Umbilical cord (tissue), 2 donors: ENCODE measurements at places on chromosomes 2 and 18. TPM values are rescaled to one million over a fixed set of nuclear protein-coding genes. Genes with fewer than 3 reads are reported as not detected.

C2orf80 gene
- total RNA-seq: not detected

DNA sequence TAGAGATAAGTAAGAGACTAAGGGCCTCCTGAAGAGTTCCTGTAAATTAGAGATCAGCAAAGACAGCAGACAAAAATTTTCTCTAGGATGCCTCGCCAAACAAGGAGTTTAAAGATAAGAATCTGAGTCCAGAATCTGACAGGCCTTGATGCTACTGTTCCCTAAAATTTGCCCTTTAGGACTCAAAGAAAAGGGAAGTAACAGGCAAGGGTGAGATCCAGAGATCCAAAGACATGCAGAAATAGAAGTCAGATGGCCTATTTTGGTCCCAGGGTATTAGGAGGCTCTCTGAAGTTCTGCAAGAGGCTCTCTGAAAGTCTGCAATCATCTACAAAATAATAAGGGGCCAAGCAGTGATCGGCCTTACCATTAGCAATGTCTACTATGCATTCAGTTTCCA is 33.0 kb downstream of the GALNT5 start:
- DNase-seq: no peak

SERPINB11 gene
- 16.6 TPM for total RNA-seq

GRCh38 chr2:110858135-110858725 is 125.9 kb downstream of the ACOXL start:
- no peak for DNase-seq

CD8B2 gene
- 2.6 TPM for total RNA-seq

DNA sequence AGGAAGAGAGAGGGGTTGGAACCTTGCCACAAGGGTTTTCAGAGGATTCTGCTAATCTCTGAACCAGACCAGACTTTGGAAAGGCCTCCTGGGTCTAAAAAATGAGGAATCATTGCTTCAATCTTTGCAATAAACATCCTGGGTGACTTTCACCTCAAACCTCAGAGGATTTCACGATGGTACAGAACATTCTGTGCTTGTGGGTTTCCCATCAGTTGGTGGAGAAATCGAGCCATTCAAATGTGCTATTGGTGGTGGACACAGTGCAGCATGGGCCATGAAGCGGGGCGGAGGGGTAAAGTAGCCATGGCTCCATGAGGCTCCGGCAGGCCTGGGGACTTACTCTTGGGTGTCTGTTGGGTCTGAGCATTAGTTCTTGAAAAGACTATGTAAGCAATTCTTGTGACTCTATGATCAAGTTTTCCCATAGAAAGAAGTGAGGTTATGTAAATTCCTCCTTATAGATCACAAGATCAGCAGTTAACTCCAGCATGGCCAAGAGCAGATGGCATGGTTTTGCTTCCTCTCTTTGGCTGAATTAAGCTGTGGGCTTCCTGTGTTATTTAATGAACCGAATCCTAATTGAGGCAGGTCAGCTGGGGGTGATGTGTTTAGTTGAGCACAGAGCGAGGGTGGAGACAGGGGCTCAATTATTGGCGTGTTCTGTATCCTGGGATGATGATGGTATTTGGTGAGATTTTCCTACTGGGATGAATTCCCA is 1.9 kb upstream of the IL1R2 start:
- peak; percentile 46 for DNase-seq

DNA sequence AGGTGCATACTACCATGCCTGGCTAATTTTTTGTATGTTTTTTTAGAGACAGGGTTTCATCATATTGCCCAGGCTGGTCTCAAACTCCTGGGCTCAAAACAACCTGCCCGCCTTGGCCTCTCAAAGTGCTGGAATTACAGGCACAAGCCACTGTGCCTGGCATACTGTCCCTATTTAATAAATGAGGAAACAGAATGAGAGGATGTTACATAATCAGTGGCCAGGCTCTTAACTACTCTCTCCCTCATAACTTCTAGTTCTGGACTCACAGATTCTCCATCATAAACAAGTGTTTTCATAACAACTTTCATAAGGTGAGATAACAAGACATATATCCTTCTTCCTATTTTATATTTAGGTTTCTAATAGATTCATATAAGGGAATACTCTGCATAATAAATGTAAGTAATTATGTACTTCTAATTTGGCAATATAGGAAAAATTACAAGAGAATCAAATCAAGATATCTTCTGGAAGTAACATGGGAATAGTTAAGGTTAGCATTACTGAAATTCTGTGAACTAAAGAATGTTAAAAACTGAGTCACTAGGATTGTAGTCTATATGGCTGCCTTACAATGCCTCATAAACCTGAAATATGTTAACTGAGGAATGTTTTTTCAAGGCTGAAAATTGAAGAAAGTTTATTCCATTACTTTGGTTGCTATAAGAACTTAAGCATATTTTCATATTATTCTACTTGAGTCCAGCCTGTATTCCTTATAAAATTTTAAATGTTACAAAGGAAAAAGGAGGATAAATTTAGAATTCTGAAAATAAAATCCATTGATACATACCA is 71.3 kb downstream of the SLC25A12 start:
- no peak for DNase-seq

GRCh38 chr18:21112140-21112473 is 494 bp upstream of the ROCK1 start:
- no peak for DNase-seq

DNA sequence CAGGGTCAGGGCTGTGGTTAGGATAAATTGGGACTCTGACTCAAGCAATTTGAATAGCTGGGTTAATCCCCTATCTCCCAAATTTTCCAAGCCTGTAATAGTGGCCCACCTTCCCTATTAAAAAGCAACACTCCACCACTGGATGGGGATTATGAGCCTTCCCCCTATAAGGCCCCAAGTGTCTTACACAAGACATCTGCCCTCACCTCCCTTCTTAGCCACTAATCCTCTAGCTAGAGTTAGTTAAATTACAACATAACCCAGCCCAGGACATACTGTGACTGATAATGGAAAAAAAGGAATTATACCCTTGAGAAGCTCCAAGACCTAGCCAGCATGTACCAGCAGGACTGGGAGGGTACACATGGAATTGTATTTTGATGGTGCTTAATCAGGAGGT is 190.4 kb downstream of the NRP2 start:
- DNase-seq: peak; percentile 5

ARHGAP28 gene
- total RNA-seq: 41.2 TPM

SKOR2 gene
- 0.48 TPM for total RNA-seq

- no peak for DNase-seq
Observed at GRCh38 chr18:74975001-74975400, 233.9 kb downstream of the PTGR3 start.

GRCh38 chr2:69200107-69200520 is 186.9 kb downstream of the GFPT1 start:
- peak; percentile 92 for DNase-seq

DNA sequence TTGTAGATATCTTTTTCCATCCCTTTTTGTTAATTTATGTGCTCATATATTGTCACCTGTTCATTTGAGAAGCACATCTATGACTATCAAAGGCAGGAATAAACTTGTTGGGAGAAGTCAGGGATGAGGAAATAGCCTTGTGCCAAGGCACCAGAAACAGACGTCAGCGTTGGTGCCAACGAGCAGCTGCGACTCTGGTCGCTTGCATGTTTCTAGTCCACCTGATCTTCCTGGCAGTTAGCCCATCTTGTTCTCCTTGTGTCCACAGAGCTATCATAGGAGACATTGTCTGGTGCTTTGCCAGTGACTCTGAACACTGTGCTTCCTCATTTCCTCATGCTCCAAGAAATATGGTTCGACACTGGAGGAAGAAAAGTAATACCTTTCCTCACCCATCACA is 374.4 kb downstream of the PTPRM start:
- no peak for DNase-seq

SCN9A gene
- 8.2 TPM for total RNA-seq

SALL3 gene
- 0.96 TPM for total RNA-seq

DNA sequence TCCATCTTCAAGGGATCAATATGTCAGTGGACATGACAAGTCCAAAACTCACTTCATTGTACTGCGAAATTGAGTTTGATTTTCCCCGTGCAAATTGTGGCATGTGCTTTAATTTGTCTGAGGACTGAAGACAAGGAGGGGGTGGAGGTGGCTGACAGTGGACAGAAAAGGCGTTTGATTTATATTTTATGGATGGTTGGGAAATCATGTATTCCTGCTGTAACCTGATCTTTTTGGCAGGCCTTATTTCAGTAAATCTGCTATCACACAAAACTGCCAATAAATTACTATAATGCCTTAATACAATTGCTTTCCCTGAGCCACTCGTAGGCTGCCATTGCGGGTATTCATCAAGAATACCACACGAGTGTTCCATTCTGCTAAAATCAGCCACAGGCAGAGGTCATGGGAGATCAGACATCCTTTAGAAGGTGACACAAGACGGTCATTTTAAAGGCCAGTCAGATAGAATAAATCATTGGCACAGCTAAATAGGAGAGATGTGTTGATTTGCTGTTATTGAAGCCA is 720.5 kb downstream of the MBD2 start:
- DNase-seq: no peak

CYRIA gene
- total RNA-seq: 7.2 TPM

MC5R gene
- 1.7 TPM for total RNA-seq

DNA sequence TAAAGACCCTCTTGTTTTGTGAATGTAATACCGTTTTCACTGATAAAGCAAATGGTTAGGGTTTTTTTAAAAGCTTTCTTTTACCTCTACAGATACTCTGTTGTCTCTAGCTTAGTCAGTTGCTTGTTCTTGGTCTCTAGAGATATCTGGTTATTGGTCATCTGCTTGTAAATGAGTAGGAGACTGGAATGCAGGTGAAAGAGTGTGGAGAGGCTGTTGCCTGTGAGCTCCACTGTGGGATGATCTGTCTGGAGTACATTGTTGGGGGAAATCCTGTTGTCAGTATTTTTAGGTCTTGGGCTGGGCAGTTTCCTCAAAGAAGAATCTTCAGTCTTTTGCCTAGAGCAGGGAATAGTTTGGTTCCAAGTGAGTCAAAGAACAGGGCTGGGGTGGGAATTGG is 67.7 kb downstream of the SMCHD1 start:
- DNase-seq: no peak

ARHGAP15 gene
- total RNA-seq: 54.2 TPM

GRCh38 chr2:189824694-189825396 is 40.6 kb downstream of the PMS1 start:
- no peak for DNase-seq

DNA sequence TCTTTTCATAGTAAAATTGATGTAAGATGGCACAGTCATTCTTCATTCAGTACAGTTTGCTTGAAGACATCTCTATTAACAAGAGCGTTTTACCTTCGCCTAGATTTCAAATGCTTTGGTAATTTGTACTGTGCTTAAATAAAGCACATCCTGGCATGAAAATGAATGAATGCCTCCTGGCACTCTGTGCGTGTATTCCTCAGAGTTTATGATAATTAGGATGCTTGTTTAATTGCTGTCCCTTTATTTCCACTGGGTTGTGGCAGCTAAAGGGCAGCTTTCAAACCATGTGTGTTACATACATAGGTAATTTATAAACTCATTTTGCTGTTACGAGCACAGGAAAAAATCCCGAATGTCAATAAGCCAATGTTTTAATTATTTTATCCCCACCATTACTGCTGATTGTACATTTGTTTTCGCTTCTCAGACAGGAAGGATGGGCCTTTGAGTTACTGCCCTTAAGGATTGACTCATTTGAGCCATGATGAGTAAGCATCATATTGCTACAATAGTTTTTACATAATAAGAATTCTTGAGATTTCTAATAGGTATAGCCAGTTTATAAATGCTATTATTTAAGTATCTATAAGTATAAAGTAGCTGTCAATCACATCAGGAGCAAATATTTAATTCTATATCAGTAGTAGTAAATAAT is 516.5 kb downstream of the XIRP2 start:
- no peak for DNase-seq

DNA sequence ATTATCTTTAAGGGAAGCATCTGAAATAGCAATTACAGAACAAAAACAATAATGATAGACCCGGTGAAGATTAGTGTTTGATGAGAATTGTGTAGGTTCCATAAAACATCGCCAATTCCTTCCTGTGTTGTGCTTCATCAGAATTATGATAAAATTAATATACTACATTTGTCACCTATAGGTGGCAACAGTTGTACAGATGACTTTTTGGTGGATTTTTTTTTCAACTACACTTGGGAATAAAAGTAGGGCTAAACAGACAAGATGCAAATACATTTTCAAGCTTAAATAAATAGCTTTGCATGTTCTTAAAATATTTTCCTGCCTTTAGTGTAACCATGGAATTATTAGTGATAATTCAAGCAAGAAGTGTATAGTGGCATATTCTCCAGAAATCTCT is 7.0 kb upstream of the LYPD1 start:
- DNase-seq: no peak

EGR4 gene
- 1.4 TPM for total RNA-seq

- DNase-seq: no peak
Observed at GRCh38 chr2:236575510-236575909, 5.9 kb downstream of the ACKR3 start.

DNA sequence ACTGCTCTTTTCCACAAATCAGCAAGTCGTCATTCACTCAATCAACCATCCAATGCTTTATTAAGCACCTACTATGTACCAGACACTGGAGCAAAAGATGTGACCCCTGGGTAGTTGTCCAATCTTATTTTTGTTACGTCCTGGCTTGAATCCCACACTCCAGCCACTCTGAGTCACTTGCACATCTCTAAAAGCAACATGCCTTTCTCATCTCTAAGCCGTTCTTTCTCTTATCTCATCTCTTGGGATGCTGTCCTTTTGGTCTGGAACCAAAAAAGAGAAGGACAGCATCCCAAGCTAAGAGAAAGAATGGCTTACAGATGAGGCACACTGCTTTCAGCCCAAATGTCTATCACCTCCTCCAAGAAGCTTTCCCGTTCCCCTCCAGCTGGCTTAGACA is 58.8 kb downstream of the RNF152 start:
- peak; percentile 16 for DNase-seq

STARD6 gene
- 0.96 TPM for total RNA-seq

DNA sequence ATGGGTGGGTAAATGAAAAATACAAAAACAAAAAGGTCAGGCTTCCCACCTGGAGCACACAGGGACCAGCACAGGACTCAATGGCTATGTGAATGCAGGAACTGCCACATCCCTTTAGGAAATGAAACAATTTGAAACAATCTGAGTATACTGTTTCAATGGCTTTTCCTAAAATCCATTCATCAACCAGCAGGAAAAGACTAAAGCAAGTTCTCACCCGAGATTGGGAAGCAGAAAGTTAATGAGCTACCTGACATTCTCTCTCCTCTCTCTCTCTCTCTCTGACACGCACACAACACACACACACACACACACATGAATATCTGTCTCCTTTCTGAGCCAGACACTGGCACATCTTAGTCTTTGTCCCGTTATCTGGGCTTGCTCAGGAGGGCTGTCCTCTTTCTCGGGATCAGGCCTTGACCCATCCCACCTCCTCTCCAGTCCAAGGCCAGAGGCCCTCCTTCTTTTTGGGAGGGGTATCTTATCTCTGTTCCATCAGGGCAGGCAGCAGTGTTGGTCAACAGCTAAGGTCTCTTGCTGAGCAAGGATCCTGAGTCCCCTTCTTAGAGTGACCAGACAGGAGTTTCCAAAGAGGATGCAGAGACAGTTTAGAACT is 11.6 kb upstream of the LRRFIP1 start:
- DNase-seq: no peak
